T follicular helper cell (primary cell): ENCODE measurements at places on chromosomes 2 and 18.
A peak's percentile ranks its signal among the peaks of the same experiment; 100 is the strongest.

DNA sequence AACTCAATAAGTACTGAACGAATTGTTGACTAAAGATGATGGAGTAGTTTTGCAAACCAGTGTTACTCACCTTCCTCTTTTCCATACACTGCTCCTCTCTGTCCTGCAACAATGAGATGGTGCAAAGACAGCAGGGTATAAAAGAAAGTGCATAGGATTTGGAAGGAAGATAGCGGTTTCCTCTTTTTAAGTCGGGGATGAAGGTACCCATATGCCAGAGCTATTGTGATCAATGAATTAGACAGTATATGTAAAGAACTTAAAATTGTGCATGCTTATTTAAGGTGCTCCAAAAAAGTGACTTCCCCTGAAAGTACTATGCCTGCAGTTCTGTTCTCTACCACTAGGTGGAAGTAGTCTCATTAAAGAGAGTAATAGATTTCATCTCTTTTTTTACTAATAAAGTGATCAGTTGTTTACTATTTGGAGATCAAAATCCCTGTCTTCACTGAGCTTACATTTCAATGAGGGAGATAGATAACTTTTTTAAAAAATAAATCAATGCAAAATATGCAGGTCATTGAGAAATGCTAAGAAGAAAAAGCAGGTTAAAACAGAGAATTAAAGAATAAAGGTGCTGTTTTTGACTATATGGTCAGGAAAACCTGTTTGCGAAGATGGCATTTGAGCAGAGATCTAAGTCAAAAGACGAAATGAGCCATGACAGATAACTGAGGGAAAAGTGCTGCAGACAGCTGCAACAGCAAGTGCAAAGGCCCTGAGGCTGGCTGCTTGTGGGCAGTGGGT, 339.7 kb upstream of the SLC14A2 start:
- DNase-seq = no peak

- no peak for DNase-seq
These were observed 39.5 kb downstream of the ADNP2 start for GRCh38 chr18:80148326-80149199.

DNA sequence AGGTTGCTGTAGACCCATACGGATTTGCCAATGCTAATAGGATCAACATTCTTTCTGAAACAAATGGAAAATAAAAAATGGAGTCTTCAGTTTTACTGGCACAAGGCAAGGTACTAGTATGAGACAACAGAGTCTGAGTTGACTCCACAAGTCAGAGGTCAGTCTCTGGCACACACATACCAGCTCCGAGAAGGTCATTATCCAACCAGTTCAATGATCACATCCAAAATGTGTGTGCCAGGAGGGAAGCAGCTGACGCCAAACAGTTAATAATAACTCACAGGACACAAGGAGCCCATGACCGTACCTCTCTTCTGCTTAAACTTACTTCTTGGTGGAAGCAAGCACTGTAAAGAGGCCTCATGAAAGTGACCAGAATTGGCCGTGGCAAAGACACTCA, 528.6 kb downstream of the ZNF516 start:
- no peak for DNase-seq

- DNase-seq = no peak
These were observed 83.8 kb downstream of the AGAP1 start for GRCh38 chr2:235577404-235578330.

- no peak for DNase-seq
These were observed 68.7 kb upstream of the MGAT4A start for GRCh38 chr2:98799375-98800329.

GRCh38 chr2:223007531-223007930, 44.5 kb upstream of the KCNE4 start:
- no peak for DNase-seq

DNA sequence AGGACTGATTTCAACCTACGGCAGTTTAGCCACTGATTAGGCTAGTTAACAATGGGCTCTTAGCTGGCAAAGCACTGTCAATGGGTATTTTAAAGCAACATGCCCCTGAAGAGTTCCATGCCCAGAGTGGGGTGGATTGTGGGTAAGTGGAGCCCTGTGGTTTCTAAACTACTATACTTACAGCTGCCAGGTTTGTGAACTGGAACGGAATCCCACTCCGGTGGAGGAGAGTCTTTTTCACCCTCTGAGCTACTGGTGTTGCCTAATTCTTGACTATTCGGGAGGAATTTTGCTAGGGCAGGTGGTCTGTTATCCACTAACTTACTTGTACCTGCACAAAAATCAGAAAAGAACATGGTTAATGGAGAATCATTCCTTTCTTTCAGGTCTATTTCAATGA, 52.6 kb downstream of the ZAP70 start:
- DNase-seq = no peak

- DNase-seq = no peak
These were observed 211.0 kb downstream of the MCFD2 start for GRCh38 chr2:46704593-46704992.

- no peak for DNase-seq
These were observed 7.3 kb upstream of the EN1 start for GRCh38 chr2:118854507-118855345.

GRCh38 chr2:200471324-200471848, 38.5 kb downstream of the KCTD18 start:
- DNase-seq = peak; percentile 18

DNA sequence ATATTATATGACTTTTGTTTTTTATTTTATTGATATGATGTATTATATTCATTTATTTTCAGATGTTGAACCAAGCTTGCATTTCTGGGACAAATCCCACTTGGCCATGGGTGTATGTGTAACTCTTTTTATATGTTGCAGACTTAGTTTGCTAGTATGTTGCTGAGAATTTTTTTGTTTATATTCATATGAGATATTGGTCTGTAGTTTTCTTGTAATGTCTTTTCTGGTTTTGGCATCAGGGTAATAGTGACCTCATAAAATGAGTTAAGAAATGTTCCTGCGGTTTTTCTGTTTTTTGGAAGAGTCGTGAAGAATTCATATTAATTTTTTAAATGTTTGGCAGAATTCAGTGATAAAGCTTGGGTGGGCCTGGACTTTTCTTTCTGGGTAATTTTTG, 88.7 kb downstream of the ASB1 start:
- no peak for DNase-seq

DNA sequence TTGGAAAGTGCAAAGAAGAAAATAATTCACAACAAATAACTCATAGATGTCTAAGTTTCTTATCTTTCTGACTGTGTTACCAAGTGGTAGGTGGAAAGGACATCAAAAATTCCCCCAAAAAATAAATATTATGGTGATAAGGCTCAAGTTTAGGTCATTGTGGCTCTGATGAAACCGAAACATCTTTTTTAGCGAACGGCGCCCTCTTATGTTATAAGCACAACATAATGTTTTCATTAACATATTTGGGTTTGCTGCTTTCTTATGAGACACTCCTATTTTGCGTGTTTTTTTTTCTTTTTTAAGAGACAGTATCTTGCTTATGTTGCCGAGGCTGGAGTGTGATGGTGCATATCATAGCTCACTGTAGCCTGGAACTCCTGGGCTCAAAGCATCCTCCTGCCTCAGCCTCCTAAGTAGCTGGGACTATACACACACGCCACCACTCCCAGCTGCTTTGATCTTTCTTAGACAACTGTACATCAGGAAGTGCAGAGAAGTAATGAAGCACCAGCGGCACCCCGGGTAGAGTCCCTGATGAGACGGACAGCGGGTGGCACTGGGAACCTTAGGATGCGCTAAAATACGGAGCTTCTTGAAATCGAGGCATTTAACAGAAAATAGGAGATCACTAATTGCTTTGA, 38.5 kb upstream of the SLC35G4 start:
- no peak for DNase-seq

GRCh38 chr2:14137643-14138042, 494.9 kb upstream of the LRATD1 start:
- no peak for DNase-seq

DNA sequence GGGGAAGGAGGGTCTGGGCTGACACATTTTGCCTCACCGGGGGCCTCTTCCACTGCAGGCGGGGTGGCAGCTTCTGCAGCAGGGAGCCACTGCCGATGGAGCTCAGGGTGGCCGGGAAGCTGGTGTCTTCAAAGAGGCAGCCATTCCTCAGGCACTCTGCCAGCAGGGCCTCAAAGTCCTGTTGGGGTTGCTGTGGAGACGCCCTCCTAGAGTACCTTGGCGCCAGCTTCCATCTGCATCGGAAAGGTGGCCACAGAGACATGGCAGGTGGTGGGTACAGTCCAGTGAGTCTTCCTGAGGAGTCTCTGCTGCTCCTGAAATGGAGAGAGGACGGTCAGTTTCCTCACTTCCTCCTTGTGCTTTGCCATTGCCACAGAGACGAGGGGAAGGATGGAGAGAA, 12.1 kb downstream of the CAPN14 start:
- no peak for DNase-seq
